ENCODE measurements at places on chromosomes 5 and 9.

GRCh38 chr5:89081360-89081759, 198.4 kb upstream of the MEF2C start:
- no peak for DNase-seq

DNA sequence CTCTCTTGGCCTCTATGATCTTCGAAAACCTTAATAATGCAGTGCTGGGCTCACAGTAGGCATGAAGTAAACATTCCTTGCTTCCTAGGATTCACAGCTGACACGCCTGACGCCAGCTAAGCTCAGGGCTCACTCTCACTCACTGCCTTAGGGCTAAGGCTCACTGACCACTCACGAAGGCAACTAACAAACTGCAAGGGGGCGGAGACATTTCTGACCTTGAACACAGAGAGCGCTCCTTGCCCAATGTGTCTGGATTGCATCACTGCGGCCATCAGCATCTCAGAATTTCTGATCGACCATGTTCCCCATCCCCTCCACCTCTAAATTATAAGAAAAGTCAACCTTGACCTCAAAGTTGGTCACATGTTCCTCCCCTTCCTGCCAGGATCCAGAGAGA, 372.6 kb downstream of the EBF1 start:
- DNase-seq: no peak

- DNase-seq: no peak
Measured at GRCh38 chr9:127535396-127535795, 76.7 kb upstream of the STXBP1 start.

- DNase-seq: no peak
Measured at GRCh38 chr5:94969174-94969573, 315.7 kb downstream of the MCTP1 start.

DNA sequence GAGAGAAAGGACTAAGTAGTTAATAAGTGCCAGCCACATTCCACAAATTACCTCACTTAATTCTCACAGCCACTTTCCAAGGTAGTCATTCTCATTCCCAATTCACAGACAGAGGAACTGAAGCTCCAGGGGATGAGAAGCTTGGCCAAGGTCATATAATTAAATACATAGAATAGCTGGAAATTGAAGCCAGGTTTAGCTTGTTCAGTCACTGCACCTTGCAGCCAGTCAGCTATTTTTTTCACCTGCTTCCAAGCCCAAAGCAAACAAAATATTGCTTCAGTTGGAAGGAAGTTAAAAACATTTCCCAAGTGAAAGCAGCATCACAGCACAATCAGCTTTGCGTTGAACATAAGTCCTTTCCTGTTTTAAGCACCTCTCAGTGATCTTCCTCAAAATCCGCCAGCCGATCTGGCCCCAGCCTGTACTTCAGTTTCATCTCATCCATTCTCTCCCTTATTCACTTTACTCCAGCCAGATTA, 4.8 kb downstream of the ALDH1A1 start:
- DNase-seq: no peak

- no peak for DNase-seq
Measured at GRCh38 chr9:19630760-19631159, 158.1 kb downstream of the SLC24A2 start.

DNA sequence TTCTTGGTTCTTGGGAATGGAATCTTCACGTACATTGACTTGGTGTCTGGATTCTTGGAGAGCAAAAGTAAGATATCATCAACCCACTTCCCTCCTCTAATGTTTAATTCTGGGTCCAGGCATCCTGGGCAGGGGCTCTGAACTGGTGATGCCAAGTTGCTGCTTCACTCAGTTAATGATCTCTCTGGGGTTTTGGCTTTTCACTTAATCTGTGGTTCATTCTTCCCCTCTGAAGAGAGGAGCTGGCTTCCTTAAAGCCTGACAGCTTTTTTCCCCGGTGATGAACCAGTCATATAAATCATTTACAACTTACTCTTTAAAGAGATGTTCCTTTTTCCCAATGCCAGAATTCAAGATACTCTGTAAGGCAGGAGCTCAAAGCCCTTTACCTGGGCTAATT, 65.9 kb downstream of the ARHGAP26 start:
- DNase-seq: no peak

GRCh38 chr5:32110111-32110696, 63.9 kb downstream of the GOLPH3 start:
- no peak for DNase-seq

GRCh38 chr5:51518607-51519006, 135.4 kb downstream of the ISL1 start:
- DNase-seq: no peak

GRCh38 chr5:96934708-96935558, 947 bp upstream of the LNPEP start:
- peak; percentile 97 for DNase-seq

- no peak for DNase-seq
Measured at GRCh38 chr5:168680395-168680794, 101.2 kb upstream of the PANK3 start.

GRCh38 chr5:6493681-6494454, 45.2 kb downstream of the UBE2QL1 start:
- DNase-seq: no peak

DNA sequence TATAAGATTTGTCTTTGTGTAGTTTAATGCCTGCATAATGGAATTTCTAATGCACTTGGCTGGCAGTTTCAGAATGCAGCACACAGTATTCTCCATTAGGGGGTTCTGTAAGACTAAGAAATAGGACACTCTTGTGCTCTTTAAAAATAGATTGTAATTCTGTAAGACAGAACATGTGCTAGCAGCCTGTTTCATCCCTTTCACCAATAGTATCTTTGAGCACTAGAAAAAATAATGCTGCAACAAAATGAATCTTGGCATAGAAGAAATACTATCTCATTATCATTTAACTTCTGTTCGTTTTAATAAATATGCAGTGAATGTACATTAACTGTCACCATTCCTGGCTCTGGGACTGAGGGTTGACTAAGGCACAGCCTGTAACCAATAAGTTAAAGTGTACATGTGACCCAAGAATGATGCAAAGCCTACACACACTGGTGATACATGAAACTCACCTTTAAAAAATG, 23.8 kb upstream of the ZNF622 start:
- DNase-seq: peak; percentile 52

DNA sequence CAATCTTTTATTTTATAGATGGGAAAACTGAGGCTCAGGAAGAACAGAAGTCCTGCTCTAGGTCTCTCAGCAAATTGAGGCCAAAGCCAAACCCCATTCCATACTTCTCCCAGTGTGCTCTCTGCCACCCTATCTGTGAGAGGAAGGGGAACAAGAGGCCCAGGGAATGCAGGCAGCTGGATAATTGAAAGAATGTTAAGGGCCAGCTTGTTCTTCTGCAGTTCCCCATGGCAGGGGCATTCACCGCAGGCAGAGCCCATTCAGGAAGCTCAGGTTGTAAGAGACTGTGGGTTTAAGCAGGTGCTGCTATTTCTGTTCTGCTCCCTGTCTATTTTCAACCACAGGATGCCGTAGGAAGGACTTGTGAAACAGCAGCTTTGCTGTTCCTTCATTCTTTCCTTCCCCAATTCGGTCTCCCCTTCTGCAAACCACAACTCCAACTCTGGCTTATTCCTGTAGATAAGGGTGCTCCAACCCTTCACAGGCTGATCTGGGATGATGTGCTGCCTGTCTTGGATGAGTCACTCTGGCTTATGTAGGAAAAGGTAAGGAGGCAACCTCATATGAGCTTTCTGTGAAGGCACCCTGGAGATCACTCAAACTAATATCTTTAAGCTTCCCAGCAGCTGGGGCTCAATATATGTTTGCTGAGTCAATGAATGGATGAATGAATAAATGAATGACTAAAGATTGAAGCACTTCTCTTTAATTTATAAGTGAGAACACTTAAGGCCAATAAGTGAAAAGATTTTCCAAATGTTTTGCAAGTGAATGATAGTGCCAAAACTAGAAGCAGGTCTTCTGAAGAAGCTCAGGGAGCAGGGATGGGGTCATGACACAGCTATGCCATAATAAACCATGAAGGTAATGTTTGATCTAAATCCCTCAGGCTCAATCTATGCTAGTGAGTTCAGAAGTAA, 377.6 kb downstream of the BRINP1 start:
- DNase-seq: peak; percentile 18

DNA sequence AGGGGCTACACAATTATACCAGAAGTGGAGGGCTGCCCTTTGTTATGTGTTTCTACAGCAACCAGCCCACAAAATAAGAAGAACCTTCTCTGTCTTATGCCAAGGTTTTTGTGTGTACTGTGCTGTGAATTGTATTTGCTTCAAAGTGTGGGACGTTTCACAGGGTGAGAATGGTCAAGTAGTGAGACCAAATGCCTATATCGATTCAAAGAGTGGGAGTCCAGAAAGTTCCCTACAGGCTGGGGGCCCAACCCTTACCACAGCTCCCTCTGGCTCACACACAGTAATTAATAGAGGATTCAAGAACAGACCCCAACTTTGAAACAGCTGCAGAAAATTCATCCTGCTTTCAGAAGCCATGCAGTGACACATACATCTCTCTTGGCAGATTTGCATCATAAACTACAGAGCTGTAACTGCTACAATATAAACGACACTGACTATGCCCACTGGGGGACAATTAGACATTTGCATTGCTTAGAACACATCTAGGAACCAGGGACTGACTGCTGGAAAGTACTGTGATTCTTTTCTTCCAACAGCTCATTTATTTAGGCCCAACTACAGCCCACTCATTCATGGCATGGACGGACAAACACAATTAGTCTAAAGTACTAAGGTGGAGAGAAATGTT, 12.8 kb downstream of the ENC1 start:
- no peak for DNase-seq

- DNase-seq: peak; percentile 61
Measured at GRCh38 chr5:115544043-115544435, 536 bp downstream of the FEM1C start.

GRCh38 chr5:166938071-166938470, 1353.4 kb upstream of the WWC1 start:
- no peak for DNase-seq

DNA sequence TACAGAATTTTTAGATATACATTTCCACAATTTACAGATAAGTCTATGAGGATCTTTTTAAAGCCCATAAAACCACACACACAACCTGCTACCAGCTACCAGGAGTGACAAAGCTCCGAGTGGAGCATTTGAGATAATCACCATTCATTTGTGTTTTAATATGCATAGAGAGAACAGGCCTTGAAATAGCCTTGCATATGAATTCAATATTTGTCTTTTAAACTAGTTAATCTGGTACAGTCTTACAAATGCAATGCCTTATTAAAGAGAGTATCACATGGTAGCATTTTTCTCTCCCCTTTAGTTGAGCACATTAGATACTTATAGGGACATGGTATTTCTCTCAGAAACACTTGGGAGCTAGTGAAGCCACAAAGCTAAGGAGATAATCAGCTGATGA, 49.1 kb downstream of the SEMA5A start:
- no peak for DNase-seq

GRCh38 chr5:68277431-68277830, 61.9 kb downstream of the PIK3R1 start:
- DNase-seq: peak; percentile 88

GRCh38 chr5:124007675-124008398, 495.9 kb downstream of the CSNK1G3 start:
- no peak for DNase-seq

GRCh38 chr9:117178596-117179375, 236.1 kb downstream of the ASTN2 start:
- DNase-seq: no peak

DNA sequence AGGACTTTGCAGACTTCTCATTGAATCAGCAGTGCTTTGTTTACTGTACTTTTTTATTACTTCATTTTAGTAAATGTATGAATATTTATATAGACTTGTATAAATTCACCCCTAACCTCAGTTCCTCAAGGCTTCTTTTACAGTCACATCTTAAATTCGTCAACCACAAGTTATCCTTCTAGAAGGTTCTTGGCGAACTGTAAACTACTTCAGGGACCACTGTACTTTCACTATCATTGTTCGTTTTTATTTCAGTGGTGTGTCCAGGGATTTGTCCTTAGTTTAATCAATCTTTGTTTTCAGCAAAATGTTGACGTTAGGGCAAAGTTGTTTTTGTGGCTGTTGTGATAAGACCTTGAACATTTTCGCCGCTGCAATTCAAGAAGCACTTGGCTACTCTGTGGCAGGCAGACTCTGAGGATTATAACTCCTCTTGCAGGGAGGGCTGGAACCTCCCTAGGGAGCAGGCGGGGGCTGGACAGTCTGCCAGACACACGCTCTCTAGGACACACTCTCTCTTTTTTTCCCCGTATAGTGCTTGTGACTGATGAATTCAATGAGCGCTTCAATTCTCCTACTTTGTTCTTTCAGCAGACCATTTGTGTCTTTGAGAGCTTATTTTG, 252.8 kb downstream of the FBXL7 start:
- no peak for DNase-seq

DNA sequence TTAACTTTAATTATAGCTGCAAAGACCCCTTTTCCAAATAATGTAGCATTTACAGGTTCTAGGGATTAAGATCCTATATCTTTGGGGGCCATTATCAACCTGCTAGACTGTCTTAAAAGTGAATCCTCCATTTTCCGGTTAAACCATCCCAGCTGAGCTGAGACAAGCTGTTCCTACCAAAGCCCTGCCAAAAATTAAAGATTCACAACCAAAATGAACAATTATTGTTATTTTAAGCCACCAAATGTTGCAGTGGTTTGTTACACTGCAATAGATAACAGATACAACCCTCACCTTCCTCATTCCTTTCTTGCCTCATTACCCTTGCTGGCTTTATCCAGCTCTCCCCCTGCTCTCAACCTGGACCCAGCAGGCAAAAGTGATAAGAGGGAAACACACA, 343.4 kb downstream of the CDK5RAP2 start:
- DNase-seq: no peak

DNA sequence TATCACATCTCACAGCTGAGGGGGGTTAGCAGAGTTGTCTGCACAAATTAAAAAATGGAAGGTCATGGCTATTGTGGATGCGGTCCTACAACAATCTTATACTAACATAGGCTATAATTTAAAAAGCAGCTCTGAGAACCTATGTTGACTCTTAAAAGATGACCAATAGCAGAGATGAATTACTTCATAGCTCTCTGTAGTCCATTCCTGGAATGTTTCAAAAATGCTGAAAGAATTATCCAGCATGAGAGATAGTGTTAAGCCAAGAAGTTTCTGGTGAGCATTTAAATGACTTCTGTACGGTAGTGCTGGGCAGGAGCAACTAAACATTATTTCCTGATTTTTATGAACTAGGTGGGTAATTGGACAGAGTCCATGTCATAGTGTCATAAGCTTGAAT, 218.2 kb upstream of the NUDT12 start:
- DNase-seq: no peak

- DNase-seq: peak; percentile 5
Measured at GRCh38 chr5:20476016-20476415, 488.0 kb upstream of the CDH18 start.

- no peak for DNase-seq
Measured at GRCh38 chr9:99731950-99732349, 89.7 kb upstream of the NR4A3 start.

GRCh38 chr5:83509540-83509939, 38.0 kb downstream of the VCAN start:
- peak; percentile 83 for DNase-seq

Measured in mammary epithelial cell (primary cell).